ENCODE measurements at places on chromosomes 3 and 15. TPM values are rescaled to one million over a fixed set of nuclear protein-coding genes. Genes with fewer than 3 reads are reported as not detected.

DNA sequence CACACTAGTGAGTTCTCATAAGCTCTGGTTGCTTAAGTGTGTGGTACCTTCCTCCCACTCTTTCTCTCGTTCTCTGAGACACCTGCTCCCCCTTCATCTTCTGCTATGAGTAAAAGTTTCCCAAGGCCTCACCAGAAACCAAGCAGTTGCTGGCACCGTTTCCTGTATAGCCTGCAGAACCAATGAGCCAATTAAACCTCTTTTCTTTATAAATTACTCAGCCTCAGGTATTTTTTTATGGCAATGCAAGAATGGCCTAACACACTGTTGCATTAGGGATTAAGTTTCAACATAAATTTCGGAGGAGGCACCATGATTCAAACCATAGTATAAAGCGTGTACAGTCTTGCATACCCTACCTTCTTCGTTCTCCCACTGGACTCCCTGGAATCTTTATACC is 252.3 kb upstream of the CHRM5 start:
- H3K36me3 ChIP-seq, result no peaks in the 10 kb centered on the region
- no peaks in the 10 kb centered on the region for H3K4me1 ChIP-seq
- no peak overlapping the region for H3K27ac ChIP-seq
- H3K27me3 ChIP-seq, result no peaks in the 10 kb centered on the region
- DNase-seq, result no peak

- no peak overlapping the region for H3K4me3 ChIP-seq
- peak; percentile 45 for DNase-seq
- no peak overlapping the region for H3K27ac ChIP-seq
- peaks cover 9% of the 10 kb centered on the region for H3K4me1 ChIP-seq
- peaks cover 19% of the 10 kb centered on the region for H3K27me3 ChIP-seq
- no peaks in the 10 kb centered on the region for H3K36me3 ChIP-seq
Observed at GRCh38 chr3:126527455-126528211, 3.7 kb downstream of the CHST13 start.

DNA sequence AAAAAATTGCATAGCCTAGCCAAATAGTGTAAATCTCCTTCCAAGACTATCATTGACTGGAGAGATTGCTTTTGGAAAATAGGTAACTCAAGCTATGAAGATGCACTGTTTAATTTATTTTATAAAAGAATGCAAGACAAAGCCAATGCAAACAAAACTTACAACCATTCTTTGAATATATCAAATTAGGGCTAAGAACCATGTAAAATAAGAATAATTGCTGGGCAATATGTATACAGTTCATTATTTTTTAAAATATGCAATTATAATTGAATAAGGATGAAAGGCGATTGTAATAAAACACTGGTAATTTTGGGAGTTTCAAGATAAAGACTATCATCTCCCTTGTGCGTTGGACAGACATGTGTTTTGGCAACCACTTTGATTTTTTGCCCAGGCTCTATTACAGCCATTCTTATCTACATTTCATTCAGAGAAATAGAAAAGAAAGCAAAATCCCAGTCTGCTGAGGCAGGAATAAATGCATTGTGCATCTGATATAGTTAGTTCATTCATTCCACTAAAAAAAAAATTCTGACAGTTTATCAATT is 242.3 kb upstream of the ROBO1 start:
- no peaks in the 10 kb centered on the region for H3K36me3 ChIP-seq
- H3K27ac ChIP-seq, result no peak overlapping the region
- no peaks in the 10 kb centered on the region for H3K4me1 ChIP-seq
- DNase-seq, result no peak
- H3K27me3 ChIP-seq, result no peaks in the 10 kb centered on the region

DNA sequence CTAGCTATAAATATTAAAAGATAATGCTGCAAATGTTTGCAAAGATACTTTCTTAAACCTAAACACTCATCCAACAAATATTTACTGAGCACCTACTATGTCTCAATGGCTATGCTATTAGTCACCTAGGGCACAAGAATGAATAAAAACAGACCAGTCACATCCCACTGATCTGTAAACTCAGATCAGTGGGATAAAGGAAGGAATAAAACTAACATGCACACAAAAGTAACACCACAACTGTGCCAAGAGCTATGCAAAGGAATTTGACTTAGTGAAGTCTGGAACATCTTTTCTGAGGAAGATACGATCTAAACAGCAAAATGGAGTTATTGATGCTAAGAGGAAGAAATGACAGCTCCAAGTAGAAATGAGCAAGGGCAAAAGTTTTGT is 56.6 kb downstream of the CBLB start:
- no peak overlapping the region for H3K4me3 ChIP-seq
- DNase-seq, result no peak
- peaks cover 25% of the 10 kb centered on the region for H3K4me1 ChIP-seq
- no peaks in the 10 kb centered on the region for H3K36me3 ChIP-seq

ERC2 gene
- 1.5 TPM for total RNA-seq

SECISBP2L gene
- 139 TPM for total RNA-seq
